ENCODE measurements at places on chromosomes 5 and 9.

GRCh38 chr5:40584054-40584453, 95.7 kb upstream of the PTGER4 start:
- no peak for DNase-seq

DNA sequence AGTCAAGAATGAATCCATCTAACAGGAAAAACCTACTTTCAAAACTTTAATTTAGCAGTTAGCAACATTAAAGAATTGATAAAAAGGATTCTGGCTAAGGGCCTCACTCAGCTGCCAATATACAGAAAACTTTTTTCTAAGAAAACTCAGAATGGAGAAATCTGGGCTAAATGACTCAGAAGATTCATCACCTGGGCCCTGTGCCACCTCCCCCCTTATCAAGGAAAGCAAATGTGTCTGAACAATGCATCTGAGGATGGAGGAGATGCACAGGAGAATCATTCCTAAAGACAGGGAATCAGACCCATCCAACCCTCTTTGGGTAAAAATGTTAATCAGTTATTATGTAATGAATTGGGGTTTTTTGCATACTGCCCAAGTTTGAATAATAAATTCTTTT, 592.0 kb upstream of the DMAC1 start:
- DNase-seq = no peak

- no peak for DNase-seq
These were observed 405.8 kb upstream of the PTGER4 start for GRCh38 chr5:40273936-40274335.

GRCh38 chr9:479971-480350, 265.3 kb downstream of the DOCK8 start:
- DNase-seq = no peak

GRCh38 chr5:751496-751895, 33.0 kb downstream of the ZDHHC11B start:
- no peak for DNase-seq

DNA sequence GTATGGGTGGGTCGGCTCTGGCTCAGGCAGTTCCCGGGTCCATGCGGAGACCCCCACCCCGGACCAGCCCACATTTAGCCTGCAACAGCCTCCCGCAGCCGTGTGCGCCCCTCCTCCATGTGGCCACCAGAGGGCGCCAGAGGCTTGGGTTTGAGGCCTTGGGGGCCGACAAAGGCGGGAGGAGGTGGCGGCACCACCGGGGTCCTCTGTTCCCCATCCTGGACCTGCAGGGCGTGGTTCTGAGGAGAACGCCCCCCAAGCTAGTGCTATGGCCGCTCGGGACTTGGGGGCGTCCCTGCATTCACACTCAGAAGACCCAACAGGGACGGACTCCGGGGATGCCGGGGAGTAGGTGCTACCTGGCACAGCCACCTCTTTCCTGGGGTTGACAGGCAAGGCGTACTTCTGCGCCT, 16.5 kb downstream of the ASS1 start:
- DNase-seq = peak; percentile 73

- DNase-seq = no peak
These were observed 358.9 kb upstream of the IRX2 start for GRCh38 chr5:3110371-3110770.

- no peak for DNase-seq
These were observed 270.5 kb downstream of the DMRT2 start for GRCh38 chr9:1320607-1321195.

GRCh38 chr5:113057557-113057984, 81.0 kb downstream of the DCP2 start:
- DNase-seq = no peak

DNA sequence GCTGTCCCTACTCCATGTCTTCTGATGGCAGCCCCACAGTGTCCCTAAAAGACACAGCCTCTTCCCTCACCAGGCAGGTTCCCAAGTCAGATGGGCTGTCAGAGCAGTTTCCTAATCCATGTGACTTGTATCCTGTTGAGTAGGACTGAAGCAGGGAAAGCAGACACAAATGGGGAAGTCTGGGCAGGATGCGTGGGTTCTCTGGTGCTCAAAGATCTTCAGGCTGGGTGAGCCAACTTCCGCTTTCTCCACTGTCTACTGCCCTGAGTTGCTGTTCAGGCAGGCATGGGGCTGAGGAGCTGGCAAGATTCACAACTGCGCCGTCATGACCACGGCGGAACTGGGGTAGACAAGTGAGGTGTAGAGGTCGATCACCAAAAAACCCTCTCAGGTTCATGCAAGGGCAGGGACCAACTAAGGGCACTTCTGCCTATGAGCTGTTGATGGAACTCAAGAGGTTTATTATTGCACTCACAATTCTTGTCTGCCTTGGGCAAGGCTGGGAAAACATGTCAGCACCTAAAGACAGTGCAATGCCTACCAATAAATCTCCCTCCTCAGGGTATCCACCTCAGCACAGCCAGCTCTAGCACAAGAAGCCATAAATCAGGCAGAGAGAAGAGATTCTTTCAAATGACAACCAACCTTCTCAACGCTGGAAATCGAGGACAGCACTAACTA, 83.4 kb downstream of the RAPGEF1 start:
- DNase-seq = peak; percentile 66

- no peak for DNase-seq
These were observed 175.1 kb downstream of the CCDC192 start for GRCh38 chr5:127878174-127878750.

All from stimulated activated CD4-positive, alpha-beta T cell treated with anti-CD3 and anti-CD28 coated beads, Interleukin-4, amount 100 ng/mL, for 24 hours (primary cell).